ENCODE measurements at places on chromosomes 3 and 15. TPM values are rescaled to one million over a fixed set of nuclear protein-coding genes. Genes with fewer than 3 reads are reported as not detected.

The GOLGA6B gene
- not detected for total RNA-seq

GRCh38 chr3:47932421-47932820 lies 83.8 kb downstream of the MAP4 start:
- DNase-seq: no peak

- no peak for DNase-seq
These were observed 274.5 kb upstream of the RARB start for GRCh38 chr3:25153561-25153960.

- no peak for DNase-seq
These were observed 267.4 kb downstream of the ABHD5 start for GRCh38 chr3:43958005-43958770.

DNA sequence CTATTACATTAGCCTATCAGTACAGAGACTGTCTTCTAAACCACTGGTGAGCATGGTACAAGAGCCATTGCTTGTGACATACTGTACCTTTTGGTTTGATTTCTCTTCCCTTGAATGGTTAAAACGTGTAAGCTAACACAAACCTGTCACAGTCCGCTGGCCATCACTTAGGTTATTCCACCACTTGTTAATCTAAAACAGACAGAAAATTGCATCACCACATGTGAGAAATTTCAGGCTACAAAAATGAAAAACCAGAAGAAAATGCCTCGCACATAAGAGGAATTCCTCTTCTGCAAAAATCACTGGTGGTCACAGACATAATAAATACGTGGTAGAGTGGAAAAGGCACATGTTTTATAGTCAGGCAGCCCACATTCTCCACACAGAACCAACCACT lies 22.1 kb downstream of the PARL start:
- DNase-seq: no peak

- DNase-seq: no peak
These were observed 44.6 kb upstream of the ARPP21 start for GRCh38 chr3:35594739-35595138.
